NCI-H510A (cell line): ENCODE measurements at places on chromosomes 1 and 21.

DNA sequence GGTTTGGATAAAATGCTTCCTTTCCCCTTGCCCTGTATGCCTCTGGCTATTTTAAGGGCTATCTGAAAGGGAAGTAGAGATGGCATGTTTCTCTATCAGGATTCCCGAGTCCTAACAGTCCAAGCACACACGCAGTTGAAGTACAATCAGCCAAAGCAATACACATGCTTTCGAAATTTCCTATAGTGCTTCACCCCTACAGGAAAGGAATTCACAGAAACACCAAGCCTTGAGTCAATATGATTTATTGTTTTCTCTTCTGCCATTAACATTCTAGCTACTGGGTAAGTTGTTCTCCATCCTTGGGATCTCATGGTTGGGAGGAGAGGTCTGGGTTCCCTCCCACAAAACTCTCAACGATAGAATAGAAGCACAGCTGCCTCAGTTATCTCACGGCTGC is 8.7 kb downstream of the ITLN1 start:
- DNase-seq, result no peak

DNA sequence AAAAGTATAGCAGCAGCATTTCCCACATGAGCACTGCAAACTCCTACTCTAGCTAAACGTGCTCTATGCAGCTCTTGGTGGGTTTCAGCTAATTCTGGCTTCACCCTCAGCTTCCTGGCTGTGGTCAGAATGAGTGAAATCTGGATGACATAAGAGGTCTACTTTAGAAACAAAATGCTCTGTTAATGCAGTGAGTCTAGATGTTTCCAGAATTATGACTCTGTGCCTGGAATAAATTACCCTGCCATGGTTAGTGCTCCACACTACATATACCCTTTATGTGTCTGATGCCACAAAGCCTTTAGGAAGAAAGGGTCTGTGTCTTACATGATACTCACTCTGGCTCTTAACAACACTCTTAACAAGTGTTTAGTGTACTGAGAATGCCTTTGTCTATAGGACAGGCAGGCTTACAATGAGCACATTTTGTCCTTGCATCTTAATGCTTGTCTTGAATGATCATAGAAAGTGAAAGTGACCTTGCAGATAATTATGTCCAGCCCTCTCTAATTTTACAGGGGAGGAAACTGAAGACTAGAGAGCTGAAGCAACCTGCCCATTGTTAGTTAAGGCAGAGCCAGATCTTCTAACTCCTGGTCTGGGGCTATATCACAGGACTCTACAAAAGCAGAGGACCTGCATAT is 9.2 kb downstream of the S100A10 start:
- DNase-seq, result no peak

- DNase-seq, result no peak
These were observed 235.4 kb upstream of the SNX7 start for GRCh38 chr1:98426092-98426491.

- no peak for DNase-seq
These were observed 14.4 kb downstream of the RALGPS2 start for GRCh38 chr1:178739285-178740045.

- peak; percentile 27 for DNase-seq
These were observed 6.0 kb upstream of the CITED4 start for GRCh38 chr1:40868051-40868723.

- no peak for DNase-seq
These were observed 29.3 kb downstream of the ATF3 start for GRCh38 chr1:212637902-212638301.

- no peak for DNase-seq
These were observed 3.9 kb upstream of the SKI start for GRCh38 chr1:2224170-2224584.

GRCh38 chr1:64062941-64063581 is 140.4 kb upstream of the UBE2U start:
- DNase-seq, result no peak

GRCh38 chr1:167270349-167271092 is 49.8 kb downstream of the POU2F1 start:
- no peak for DNase-seq

- peak; percentile 96 for DNase-seq
These were observed 5.5 kb upstream of the PPIE start for GRCh38 chr1:39733161-39733560.

- no peak for DNase-seq
These were observed 569.3 kb upstream of the ZRANB2 start for GRCh38 chr1:71650119-71650518.

DNA sequence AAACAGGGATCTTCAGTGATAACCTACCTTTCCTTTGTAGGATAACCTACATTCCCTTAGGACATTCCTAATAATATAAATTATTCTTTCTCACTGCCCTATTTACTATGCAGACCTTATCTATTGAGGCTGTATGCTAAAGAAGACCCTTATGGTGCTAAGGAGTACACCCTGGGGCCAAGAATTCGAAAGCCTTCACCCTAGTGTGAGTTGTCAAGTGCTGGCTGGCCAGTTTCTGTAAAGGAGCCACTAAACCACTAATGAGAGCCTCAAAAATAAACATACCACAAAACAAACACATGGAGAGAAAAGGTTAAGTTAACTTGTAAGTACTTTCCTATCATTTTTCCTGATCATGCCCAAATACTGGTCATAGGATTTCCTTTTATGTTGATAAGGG is 315.0 kb upstream of the CAMK1G start:
- no peak for DNase-seq

- no peak for DNase-seq
These were observed 154.0 kb downstream of the DHRS3 start for GRCh38 chr1:12464045-12464461.

DNA sequence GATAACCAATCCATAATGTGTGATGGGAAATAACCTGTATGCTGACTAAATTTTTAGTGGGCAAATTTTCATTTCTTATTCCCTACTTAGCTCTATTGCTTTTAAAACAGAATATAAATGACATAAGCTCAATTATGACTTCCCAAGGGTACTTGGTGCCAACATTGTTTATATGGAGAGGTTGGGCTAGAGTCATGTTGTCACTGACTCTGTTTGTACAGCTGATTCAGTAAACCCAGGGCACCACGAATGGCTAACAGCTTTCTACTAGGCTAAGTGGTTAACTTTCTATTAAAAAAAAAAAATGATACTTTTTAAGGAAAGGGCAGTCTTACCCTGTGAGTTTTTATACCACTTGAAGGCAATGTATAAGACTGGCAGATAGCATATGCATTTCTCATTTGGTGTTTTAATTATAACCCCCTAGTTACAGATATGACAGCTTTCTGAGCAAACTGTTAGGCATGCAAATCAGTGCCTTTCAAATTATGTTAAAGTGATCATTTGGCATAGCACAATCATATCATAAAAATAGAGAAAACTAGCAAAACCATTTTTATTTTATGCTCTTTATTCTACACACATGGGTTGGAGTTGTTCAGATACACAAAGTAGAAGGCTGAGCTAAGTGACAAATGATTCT is 147.1 kb downstream of the DNM3 start:
- DNase-seq, result no peak

DNA sequence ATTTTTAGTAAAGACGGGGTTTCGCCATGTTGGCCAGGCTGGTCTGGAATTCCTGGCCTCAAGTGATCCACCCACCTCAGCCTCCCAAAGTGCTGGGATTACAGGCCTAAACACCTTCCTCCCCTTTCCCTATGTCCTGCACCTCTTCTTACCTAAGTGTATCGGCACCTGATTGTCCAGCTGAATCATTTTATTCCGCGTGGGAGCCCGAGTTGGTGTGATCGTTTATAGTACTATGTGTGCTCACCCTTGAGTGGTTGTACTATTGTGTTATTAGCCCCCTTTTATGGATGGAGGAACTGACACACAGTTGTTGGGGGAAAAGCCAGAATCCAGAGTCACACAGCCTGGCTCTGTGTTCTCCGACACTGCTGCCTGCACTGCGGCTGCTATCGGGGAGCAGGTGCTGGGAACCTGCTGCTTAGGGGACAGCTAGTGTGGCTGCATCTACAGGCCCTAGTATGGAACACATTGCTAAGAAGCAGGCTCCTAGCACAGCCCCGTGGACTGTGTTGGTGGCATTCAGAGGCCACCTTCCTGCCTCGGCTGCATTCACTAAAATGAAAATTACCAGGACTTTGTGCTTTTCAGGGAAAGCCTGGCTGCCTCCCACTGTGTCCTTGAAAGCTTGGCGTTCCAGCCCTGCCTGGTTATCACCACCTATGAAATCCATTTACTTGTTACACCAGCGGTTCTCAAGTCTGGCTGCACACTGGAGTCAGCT is 21.6 kb downstream of the ENO1 start:
- no peak for DNase-seq

- no peak for DNase-seq
These were observed 58.4 kb upstream of the TENT5B start for GRCh38 chr1:27071049-27071416.

DNA sequence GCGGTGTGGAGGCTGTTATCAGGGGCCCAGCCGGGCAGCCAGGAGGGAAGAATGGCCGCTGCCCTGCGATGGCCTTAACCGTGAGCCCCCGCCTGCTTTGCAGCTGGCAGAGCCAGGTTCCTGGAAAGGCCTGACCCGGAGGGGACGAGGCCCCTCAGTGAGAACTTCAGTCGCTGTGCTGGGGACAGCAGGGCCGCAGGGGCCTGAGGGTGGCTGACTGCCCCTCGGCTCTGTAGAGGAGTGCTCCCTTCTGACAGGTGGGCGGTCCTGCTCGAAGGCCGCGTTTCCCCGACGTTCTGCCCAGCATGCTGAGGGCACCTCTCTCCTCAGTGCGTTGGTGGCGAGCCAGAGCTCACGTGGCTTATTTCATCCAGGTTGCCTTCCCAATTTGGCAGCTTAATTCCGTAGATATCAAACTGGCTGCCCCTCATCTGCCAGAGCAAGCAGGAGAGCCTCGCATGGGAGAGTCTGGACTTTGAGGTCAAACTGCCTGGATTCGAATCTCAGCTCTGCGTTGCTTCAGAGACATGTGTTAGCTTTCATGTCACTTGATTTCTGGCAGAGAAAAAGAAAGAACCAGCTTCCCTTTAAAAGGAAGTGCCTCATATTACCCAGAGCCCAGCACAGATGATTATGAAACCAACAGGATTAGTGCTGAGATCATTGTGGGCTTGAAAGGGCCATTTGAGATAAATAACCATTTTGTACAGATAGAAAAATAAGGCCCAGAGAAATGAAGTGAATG is 239.8 kb downstream of the SDCCAG8 start:
- DNase-seq, result no peak

DNA sequence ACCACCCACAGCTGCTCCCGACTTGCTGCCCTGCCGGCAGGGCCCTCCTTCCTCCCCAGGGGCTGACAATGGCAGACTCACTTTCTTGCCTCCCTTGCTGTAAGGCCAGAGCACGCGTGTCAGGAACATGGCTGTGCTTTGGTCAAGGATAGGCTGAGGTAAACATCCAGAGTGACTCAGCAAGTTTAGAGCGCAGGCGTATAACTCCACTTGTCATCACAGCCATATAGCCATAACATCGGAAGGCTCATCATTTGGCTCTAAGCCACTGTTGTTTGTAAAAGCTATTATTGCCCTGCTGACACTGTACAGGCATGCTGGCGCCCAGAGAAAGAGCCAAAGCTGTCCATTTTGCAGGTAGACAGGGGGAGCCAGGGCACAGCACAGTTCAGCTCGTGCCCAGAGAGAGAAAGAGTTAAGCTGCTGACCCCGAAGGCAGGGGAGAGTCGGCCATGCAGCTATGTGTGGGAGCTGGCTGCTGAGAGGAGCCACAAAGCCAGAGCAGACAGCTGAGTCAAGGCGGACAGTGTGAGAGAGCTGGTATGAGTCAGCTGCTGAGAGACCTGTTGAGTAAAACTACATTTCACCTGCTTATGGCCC is 60.6 kb downstream of the GNG4 start:
- no peak for DNase-seq

- DNase-seq, result no peak
These were observed 162.0 kb upstream of the C21orf91 start for GRCh38 chr21:17981060-17981740.

DNA sequence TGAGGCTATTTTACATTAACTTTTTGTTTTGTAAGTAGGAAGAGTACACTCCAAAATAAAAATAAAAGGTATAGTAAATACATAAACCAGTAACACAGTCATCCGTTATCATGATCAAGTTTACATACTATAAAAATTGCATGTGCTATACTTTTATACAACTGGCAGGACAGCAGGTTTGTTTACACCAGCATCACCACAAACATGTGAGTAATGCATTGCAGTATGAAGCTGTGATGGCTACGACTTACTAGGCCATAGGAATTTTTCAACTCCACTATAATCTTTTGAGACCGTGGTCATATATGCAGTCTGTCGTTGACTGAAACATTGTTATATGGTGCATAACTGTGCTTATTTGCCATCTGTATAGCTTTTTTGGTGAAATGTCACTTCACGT is 106.2 kb downstream of the CENPF start:
- no peak for DNase-seq

GRCh38 chr1:240306673-240307072 is 215.0 kb downstream of the FMN2 start:
- no peak for DNase-seq
